ENCODE measurements at places on chromosomes 12 and 14.

DNA sequence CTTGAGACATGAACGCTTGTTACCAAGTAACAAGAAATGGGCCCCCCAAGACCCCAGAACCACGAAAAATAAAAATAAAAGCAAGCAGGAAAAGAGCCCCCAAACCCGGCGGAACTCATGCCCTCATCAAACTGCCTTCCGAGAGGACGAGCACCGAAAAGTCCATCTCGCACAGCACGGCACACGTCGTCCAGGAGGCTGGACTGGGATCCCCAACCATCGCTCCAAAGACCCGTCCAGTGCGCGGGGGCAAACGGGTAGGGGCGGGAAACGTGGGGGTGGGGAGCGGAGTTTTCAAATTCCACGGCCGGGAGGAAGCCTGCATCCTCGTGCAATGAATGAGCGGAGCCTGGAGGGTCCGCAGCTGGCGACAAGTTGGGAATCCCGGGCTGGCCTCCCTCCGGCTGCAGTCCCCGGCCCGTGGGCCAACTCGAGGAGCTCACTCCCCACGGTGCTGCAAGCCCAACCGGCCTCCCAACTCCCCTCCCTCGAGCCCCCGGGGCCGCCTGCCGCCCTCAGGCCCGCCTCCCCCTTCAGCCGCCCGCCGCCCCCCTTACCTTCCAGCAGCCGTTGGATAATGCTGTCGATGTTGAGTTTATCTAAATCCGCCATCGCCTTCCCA, 484 bp downstream of the PPP1CC start:
- no peak for DNase-seq

DNA sequence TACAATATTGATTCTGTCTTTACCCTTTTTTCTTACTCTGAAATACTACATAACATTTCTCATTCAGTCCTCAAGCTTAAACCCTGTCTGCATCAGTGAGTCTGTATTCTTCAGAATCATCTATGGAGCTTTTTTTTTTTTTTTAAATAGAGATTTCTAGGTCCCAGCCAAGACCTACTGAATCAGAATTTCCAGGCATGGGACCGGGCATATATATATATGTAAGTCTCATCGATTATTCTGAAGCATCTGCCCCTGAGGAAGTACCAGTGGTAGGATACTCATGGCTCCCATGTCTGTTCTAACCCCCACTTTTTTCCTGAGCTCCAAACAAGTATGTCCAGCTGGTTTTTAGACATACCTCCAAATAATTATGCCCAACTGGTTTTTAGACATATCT, 6.1 kb downstream of the DDX47 start:
- no peak for DNase-seq

- no peak for DNase-seq
Observed at GRCh38 chr12:47818467-47819137, 1.1 kb downstream of the HDAC7 start.

GRCh38 chr12:92486443-92487137, 216.2 kb upstream of the PLEKHG7 start:
- no peak for DNase-seq

DNA sequence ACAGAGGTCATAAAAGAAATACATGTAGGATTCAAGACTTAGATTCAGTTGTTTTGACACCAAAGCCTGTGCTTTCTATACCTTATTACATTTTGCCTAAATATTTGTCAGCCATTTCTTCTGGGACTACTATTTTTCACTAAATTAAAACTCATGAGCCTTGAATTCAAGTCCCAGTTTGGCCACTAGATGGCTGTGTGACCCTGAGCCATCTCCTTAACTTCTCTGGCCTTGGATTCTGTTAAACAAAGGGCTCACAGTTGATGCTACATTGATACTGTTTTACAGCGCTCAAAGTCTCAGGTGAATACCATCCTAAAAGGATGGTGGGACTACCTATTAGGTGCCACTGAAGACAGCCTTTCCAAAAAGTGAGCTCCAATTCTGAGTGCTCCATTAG, 39.6 kb upstream of the CCDC198 start:
- no peak for DNase-seq

GRCh38 chr14:59303216-59303615, 114.7 kb downstream of the DAAM1 start:
- no peak for DNase-seq

DNA sequence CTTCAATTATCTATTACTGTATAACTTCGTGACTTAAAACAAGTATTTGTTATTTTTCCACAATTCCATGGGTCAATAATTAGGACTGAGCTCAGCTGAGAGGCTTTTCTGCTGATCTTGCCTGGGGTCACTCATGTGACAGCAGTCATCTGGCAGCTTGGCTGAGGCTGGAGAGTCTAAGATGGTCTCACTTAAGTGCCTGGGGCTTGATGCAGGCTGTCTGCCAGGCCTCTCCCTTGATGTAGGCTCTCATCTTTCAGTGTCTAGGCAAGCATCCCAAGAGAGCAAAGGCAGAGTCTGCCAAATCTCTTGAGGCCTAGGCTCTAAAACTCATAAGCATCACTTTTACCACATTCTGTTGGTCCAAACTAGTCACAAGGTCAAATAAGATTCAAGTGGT, 93.2 kb downstream of the NKX2-1 start:
- DNase-seq, result no peak

DNA sequence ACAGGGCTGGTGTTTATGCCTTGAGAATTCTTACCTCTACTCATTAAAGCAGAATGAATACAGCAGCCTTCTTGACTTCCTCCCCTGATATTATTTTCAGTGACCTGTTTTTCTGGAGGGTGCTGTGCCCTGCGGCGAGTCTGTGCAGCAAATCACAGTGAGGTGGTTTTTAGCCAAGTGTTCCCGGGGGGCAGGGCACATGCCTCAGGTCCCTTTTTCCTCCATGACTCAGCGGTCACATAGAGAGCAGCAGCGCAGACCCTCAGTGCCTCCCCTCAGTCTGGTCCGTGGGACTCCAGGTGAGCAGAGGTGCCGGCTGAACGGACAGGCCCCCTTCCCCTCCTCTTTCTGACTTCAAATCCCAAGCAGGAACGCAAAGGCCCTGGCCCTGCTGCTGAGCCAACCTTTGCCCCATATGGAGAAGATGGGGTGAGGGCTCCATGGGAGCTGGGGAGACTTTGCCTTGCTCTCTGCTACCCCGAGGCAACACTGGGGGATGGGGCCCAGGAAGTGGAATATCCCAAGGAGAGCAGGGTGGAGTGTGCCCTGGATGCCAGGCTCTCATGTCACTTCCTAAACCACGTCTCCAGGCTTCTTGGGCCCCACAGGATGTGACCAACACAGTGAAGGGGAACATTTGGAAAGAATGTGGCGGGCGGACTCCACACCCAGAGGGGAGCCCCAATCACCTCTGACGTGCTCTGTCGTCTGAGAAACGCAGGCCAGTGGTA, 90.0 kb downstream of the DHRS2 start:
- no peak for DNase-seq

All from HAP-1 (cell line).